IMR-90 (cell line): ENCODE measurements at places on chromosomes 6 and 20. TPM values are rescaled to one million over a fixed set of nuclear protein-coding genes. Genes with fewer than 3 reads are reported as not detected.

The NKAIN4 gene
- not detected in 2 replicates for polyA plus RNA-seq

DNA sequence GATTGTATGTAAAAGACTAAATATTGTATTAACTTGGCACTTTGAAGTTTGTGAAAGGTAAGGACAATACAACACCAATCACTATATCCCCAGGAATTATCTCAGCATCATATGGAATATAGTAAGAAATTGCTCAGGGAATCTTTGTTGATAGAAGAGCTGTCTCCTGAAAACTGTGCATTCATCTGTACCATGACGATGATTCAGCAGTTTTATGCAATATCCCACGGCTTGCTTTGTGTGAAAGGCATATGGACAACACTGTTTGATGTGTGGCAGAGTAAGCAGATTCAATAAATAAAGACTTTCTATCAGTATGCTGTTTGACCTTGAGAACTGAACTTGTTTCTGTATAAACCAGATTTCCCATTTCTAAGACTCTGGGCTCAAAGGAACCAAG, 147.5 kb upstream of the PLN start:
- DNase-seq = peak; percentile 27

The MUC22 gene
- polyA plus RNA-seq = 0.02 TPM in 1 of 2 replicates, not detected in the other

The FOXA2 gene
- not detected in 2 replicates for polyA plus RNA-seq

DNA sequence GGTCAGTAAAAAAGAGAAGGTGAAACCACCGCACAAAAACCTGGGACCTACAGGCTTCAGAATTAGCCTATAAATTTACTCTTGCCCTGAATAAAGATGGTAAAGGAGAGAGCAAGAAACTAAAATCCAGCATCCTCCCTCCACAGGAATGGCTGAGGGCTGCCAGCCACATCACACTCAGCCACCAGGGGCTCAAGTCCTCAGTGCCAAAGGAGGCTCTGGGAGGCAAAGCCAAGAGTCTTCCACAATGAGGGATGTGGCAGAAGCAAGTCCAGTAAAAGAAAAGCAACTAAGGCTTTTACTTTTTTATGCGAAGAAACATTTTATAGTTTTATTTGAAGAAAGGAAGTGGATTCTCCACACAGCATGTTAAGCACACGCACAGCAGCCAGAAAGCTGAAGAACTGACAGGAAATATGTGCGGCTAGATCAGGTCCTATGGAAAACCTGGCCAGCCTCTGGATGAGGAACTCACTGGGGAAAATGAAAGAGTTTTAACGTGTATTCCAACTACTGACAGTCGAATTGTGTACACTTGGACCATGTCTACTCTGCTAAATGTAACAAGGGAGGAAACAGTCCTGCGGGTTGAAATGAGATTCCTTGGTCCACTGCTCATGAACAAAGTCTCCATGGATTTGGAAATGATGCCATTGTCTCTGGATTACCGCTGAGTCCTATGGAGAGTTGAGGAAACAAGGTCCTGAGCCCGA, 219.4 kb upstream of the SSTR4 start:
- DNase-seq = no peak
